ENCODE measurements at places on chromosomes 2 and 18.

- no peak for DNase-seq
Observed at GRCh38 chr2:26757873-26758789, 6.0 kb upstream of the SLC35F6 start.

DNA sequence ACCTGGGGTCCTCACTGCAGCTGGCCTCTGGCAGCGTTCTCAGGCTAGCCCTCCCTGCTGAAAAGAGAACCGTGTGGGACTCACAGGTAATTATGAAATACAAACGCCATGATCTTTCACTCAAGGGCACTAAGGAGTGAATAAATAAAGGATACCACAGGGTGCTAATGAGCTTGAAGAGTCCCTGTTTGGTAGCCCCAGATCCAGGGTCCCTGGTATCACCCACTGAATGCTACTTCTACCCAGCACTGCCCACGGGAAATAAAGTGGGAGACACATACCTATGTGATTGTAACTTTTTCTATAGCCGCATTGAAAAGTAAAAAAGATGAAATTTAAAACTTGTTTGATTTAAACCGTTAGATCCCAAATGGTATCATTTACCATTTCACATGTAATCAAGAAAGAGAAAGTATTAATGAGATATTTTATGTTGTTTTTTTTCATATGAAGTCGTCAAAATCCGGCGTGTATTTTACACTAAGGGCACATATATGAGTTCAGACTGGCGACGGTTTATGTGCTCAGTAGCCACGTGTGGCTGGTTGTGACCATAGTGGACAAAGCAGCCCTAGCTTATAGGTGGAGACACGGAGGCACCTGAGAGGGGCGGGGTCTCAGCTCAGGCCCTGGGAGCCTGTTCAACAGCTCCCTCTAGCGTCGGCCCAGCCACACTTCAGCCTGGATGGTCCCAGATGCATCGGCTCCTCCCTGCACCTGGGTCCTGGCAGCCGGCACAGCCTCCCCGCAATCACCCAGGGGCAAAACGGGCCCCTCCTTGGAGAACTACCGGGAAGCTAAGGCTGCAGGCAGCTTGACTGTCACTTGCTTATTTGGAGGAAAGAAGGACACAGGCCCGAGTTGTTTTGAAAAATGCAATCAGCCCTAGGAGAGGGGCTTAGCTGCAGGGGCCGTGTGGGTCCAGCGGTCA, 39.2 kb downstream of the ODC1 start:
- peak; percentile 66 for DNase-seq

DNA sequence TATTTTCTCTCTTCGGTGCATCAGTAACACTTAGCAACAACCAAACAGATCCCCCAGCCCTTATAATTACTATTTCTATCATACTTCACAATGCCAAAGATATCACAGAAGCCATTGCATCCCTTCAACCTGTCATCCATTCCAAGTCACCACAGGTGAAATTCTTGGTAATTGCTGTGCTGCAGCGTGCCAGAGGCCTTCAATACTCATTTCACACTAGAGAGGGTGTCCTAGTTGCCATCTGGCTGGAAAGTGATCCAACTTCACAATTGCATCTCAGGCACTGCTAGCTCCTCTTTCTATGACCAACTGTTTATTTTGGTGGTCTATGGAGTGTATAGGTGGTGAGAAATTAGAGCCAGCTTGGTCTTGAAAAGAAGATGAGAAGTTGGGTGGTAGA, 131.2 kb downstream of the NUP35 start:
- DNase-seq: no peak

GRCh38 chr18:26386441-26386840, 160.2 kb downstream of the TAF4B start:
- no peak for DNase-seq

DNA sequence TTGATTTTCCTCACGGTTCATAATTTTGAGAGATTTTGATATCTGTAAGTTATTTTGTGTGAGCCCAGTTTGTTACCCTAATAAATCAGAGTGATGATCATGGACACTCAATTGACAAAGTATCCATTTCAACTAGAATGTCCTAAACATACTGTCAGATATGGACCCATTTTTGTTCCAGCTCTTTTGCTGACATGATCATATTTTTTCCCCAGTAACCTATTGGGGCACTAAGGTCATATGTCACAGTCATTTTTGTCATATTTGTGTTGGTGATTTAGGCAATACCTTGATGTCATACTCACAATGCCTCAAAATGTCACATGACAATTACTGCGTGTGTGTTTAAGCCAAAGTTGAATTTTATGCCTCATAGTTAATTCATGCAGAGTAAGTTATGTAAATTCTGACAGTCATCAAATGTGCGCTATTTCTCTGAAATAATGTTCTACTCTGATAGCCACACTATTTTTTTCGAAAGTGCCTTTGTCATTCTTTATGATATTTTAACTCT, 218.7 kb downstream of the ARHGAP15 start:
- no peak for DNase-seq

DNA sequence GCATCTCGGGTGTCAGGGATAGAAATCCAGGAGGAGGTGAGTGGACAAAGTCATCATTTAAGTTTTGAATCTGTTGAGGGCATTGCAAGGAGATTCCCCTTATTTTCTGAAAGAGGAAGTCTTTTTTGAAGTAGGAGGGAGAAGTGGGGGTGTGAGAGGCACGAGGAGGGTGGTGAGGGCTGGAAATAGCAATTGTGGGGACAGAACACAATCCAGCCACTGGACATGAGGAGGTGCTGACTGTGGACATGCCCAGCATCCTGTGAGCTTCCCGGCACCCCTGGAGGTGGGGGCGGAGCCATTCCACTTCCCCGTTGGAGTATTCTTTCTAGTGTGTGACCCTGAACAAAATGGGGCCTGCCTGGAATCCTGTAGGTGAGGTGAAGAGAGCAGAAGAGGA, 310.7 kb upstream of the EPAS1 start:
- no peak for DNase-seq

DNA sequence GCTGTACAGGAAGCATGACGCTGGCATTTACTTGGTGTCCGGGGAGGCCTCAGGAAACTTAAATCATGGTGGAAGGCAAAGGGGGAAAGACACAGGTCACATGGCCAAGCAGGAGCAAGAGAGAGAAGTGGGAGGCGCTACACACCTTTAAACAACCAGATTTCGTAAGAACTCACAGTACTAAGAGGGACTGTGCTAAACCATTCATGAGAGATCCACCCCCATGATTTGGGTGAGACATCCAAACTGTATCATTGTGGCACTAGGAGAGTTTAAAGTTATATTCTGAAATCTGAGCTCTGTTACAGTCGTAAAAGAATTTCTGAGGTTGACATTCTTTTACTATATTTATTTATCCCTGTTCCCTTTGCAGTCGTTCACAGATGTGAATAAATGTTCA, 116.6 kb downstream of the ICA1L start:
- no peak for DNase-seq

DNA sequence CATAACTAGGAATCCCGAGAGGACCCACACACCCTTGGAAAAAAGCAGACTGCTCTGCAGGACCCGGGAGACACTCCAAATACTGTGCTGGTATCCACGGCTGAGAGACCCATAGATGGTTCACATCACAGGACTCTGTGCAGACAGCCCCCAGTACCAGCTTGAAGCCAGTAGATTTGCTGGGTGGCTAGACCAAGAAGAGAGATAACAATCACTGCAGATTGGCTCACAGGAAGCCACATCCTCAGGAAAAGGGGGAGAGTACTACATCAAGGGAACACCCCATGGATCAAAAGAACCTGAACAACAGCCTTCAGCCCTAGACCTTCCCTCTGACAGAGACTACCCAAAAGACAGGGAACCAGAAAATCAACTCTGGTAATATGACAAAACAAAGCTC, 223.8 kb upstream of the LRATD1 start:
- no peak for DNase-seq

- DNase-seq: no peak
Observed at GRCh38 chr2:237598468-237599208, 8.1 kb upstream of the RAB17 start.

DNA sequence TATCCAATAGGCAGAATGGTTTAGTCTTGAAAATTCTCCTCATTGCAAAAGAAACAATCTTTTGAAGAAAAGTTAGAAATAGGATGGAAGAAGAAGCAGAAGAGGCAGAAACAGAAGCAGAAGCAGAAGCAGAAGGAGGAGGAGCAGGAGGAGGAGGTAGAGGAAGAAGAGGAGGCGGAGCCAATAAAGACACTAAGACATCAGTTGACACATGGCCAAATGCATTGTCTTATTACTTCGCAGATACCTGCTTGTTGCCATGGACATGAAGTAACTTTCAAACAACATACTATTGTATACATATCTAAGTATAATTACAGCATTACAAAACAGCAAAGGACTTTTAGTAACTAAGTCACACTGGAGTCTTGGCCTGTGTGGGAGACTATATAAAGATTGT, 606.3 kb downstream of the METTL4 start:
- no peak for DNase-seq

DNA sequence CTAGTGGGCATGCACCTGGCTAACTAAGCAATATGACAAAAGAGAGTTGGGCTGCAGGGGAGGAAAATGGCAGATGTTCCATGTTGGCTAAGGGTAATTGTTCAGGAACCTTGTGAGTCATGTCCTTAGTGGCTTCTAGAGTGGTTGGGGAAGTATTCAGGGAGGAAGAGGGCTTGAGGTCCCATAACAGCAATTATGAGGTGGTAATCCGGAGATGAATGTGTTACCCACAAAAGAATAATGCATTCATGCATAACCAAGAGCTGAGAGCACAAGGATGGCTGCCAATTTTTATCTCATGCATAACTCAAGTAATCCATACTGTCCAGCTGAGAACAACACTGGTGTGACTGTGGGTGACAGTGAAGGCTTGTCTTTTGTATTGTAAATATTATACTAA, 42.9 kb downstream of the TMEFF2 start:
- DNase-seq: no peak

- no peak for DNase-seq
Observed at GRCh38 chr18:34802959-34803358, 92.9 kb downstream of the DTNA start.

GRCh38 chr2:138115666-138116065, 151.4 kb downstream of the HNMT start:
- no peak for DNase-seq
